CD8-positive, alpha-beta memory T cell (primary cell): ENCODE measurements at places on chromosomes 7 and 10. TPM values are rescaled to one million over a fixed set of nuclear protein-coding genes. Genes with fewer than 3 reads are reported as not detected.

The LMOD2 gene
- not detected for polyA plus RNA-seq

The MRLN gene
- not detected for polyA plus RNA-seq

The PRSS37 gene
- not detected for polyA plus RNA-seq

The NKX2-3 gene
- polyA plus RNA-seq, result not detected
